ENCODE measurements at places on chromosomes 11 and 22. TPM values are rescaled to one million over a fixed set of nuclear protein-coding genes. Genes with fewer than 3 reads are reported as not detected.

TMEM191C gene
- polyA plus RNA-seq, result 3.0 TPM

C11orf65 gene
- polyA plus RNA-seq, result 1.7 TPM

- no peak for DNase-seq
These were observed 19.0 kb upstream of the THRSP start for GRCh38 chr11:78044706-78045105.

DNA sequence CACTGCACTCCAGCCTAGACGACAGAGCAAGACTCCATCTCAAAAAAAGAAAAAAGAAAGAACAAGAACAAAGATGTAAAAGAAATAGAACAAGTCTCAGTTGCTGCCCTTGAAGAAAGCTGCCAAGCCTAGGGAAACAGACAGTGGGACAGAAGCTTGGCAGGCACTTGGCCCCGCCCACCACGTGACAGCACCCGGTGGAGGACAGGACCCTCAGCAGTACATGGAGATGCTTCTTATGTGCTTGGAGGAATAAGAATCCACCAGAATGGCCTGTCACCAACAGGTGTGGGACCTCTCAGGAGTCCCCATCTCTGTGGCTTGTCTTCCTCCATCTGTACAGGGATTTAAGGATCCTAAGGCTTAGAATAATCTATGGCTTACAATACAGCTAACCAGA lies 7.6 kb upstream of the TMPRSS6 start:
- no peak for DNase-seq

LAYN gene
- polyA plus RNA-seq, result 16.9 TPM

MOV10L1 gene
- 1.8 TPM for polyA plus RNA-seq

DNA sequence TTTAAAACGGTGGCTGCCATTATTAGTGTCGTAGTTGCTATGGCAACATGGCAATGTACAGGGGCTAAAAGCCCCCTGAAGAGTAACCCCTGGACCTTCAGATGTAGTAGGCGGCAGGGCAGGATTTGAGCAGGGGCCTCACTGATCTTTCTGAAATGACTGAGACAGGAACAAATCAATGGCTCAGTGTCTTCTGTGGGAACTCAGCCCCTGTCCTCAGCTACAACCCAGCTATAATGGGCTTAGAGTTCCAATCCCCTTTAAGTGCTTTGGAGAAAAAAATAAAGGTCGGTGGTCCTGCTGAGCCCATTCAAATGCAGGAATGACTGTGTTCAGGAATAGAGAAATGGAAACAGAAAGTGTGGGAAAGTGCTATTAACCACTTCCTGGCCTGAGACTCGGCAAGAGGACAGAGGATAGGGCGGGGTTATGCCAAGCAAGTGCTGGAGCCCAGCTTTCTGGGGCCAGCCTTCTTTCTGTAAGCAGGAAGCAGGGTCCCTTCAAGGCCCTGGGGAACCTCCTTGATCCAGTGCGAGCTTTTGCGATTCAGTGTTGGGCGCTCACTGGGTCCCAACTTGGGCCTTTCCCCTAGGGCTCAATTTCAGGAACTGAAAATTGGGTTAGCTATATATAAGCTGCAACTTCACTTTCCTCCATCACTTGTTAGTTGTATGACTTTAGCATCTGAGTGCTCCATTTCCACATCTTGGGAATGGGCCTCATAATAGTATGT lies 6.1 kb upstream of the CD82 start:
- DNase-seq, result no peak

SCGB1A1 gene
- polyA plus RNA-seq, result 59.5 TPM

- no peak for DNase-seq
These were observed 38.0 kb downstream of the METTL15 start for GRCh38 chr11:28146123-28146751.

- DNase-seq, result no peak
These were observed 319.3 kb upstream of the B3GAT1 start for GRCh38 chr11:134731213-134731961.

TENM4 gene
- polyA plus RNA-seq, result 6.2 TPM

TPH1 gene
- 2.8 TPM for polyA plus RNA-seq

DNA sequence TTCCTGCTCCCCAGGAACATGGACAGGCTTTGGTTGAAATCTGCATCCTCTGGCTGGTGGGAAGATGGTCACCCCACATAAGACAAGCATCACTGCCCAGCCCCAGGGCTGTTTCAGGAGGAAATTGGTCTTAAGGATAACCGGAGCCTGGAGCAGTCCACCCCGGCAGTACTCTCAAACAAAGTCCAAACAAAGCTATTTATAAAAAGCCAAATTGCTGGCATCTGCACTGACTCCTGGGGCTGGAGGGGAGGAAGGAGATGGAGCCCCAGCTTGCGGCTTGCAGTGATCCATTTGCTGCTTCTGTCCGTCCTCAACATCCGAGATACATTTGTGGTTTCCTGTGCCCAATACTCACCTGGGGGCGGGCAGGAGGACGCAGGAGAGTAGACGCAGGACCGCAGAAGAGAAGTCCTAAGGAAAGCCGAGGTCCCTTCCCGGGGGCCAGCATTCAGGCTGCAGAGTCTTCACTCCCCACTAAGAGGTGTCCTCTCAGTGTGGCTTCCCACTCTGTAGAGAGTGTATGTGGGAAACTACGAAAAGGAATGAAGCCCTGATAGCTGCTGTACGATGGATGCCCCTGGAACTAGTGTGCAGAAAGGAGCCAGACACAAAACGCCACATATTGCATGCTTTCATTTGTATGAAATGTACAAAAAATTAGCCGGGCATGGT lies 107.3 kb upstream of the FGF3 start:
- no peak for DNase-seq

DNA sequence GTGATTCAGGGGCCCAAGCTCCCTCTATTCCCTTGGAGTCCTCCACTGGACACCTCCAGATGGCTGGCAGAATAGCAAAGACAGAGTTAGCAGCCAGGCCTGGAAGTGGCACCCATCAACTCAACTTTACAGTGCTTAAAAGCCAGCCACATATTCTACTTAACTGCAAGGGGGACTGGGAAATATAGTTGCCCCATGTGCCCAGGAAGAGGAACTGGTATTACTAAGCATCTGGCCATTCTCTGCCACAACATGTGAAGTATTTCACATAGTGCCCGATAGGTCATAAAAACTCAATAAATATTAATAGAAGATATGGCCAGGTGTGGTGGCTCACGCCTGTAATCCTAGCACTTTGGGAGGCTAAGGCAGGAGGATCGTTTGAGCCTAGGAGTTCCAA lies 5.5 kb upstream of the IL10RA start:
- no peak for DNase-seq

OR4D10 gene
- not detected for polyA plus RNA-seq

B4GALNT4 gene
- polyA plus RNA-seq, result 46.7 TPM

GRCh38 chr11:2251138-2251537 lies 19.2 kb downstream of the ASCL2 start:
- no peak for DNase-seq

- DNase-seq, result no peak
These were observed 4.8 kb downstream of the SLC35E4 start for GRCh38 chr22:30640361-30640760.

DNA sequence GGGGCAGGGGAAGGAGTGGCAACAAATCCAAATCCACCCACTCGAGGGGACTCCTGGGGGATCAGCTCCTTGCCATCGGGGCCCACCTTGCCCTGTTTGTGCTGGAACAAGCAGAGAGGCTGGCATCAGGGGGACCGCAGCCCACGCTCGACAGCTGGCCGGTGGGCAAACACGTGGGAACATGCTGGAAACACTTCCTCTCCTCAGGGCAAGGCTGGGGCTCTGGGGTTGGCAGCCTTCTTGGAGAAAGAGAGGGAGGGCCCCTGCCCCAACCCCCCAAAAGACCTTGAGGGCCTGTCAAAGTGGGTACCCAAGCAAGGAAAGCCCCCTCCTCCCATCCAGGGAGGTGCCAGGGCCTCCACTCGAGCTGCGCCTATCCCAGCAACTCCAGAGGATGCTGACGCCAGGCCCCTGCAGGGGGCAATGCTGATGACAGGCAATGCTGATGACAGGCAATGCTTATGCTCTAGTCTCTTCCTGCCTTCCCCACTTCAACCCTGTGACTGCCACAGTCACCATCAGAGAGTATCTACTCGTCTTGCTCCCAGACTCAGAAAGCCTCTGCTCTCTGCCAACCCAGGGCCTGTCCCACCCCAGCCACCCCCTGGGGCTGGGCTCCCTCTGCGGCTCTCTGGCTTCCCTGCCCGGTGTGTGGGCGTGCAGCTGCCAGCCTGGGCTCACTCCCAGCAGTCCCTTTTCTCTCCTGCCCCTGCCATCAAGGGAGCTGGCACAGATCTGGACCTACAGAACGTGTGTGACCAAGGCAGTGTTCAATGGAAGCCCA lies 6.0 kb downstream of the ESS2 start:
- no peak for DNase-seq

- DNase-seq, result no peak
These were observed 516.1 kb downstream of the MIAT start for GRCh38 chr22:27173530-27173929.

DDI1 gene
- polyA plus RNA-seq, result not detected

GRCh38 chr11:71144010-71144409 lies 108.4 kb downstream of the SHANK2 start:
- DNase-seq, result no peak

LYVE1 gene
- polyA plus RNA-seq, result 194 TPM

DNA sequence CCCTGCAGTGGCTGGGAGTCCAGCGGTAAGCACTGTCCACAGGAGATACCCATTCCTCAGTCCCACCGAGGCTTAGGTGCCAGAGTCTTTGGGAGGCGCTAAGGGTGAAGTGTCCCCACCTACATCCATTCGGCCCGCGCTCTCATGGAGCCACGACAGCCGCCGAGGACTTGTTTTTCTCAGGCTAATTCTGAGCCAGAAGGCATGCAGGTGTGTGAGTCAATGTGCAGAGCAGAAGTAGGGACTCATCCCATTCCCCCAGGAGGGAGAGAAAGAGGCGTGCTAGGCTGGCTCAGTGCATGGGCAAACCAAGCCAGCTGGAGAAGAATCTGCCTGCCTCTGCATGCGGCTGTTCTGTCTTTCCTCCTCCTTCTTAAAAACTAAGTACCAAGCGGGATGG lies 46.6 kb downstream of the KCNC1 start:
- no peak for DNase-seq

- DNase-seq, result peak; percentile 66
These were observed 6.0 kb downstream of the APOL1 start for GRCh38 chr22:36258701-36259614.

ACRV1 gene
- 1.2 TPM for polyA plus RNA-seq

NNMT gene
- 1.1 TPM for polyA plus RNA-seq

VSIG10L2 gene
- not detected for polyA plus RNA-seq

DNA sequence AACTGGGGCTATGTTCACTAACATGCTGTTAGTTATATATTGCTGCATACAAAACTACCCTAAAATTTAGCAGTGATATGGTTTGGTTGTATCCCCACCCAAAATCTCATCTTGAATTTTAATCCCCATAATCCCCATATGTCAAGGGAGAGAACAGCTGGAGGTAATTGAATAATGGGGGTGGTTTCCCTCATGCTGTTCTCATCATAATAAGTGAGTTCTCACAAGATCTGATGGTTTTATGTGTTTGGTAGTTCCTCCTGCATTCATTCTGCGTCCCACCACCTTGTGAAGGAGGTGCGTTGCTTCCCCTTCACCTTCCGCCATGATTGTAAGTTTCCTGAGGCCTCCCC lies 10.0 kb upstream of the PATL1 start:
- DNase-seq, result no peak

DNA sequence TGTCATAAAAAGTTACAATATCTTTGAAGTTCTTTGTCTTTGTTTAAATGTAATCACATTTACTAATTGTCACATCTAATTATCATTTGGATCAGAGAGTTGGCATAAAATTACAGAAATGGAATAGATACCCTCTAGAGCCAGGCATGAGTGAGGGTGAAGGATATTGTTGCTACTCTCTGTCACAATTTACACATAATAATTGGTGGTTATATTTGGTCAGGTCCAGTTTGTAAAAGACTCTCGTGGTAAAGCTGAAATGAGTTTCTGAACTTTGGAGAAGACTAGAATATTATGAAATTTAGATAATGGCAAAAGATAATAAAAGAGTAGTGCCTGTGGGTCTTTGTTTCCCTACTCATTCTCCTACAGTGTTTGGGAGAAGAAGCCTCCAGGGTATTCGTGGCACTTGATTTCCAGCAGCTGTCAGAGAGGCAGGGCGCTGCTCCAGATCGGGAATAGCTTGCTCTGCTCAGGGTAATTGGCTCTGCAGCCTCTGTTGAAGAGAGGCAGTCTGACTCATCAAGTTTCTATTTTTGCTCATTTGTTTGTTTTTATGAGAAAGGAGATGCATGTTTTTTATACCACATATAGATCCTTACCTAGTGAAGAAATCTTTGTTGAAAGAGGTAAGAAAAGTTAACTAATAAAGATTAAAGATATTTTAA lies 349.9 kb downstream of the CNTN5 start:
- DNase-seq, result peak; percentile 31

GRCh38 chr11:27075192-27075591 lies 34.6 kb downstream of the BBOX1 start:
- DNase-seq, result peak; percentile 55

DNA sequence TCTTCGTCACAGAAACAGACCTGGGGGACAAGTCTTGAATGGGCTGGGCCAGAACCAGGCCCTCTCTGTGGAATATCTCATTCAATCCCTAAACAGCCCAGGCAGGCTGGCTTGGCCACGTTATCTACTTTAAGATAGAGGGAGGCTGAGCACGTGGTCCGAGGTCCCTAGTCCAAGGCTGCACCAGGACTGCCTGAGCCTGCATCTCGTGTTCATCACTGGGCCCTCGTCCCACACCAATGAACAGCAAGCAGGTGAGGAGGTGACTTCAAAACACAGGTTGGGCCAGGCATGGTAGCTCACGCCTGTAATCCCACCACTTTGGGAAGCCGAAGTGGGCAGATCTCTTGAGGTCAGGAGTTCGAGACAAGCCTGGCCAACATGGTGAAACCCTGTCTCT lies 20.3 kb upstream of the FGF3 start:
- DNase-seq, result no peak

- DNase-seq, result no peak
These were observed 4.7 kb upstream of the KDELR3 start for GRCh38 chr22:38462960-38463784.

Measured in right lung (tissue), 10 donors.